SK-N-SH (cell line): ENCODE measurements at places on chromosomes 7 and 10.
A peak's percentile ranks its signal among the peaks of the same experiment; 100 is the strongest.

GRCh38 chr7:28003408-28003807, 177.2 kb downstream of the JAZF1 start:
- no peak for DNase-seq

DNA sequence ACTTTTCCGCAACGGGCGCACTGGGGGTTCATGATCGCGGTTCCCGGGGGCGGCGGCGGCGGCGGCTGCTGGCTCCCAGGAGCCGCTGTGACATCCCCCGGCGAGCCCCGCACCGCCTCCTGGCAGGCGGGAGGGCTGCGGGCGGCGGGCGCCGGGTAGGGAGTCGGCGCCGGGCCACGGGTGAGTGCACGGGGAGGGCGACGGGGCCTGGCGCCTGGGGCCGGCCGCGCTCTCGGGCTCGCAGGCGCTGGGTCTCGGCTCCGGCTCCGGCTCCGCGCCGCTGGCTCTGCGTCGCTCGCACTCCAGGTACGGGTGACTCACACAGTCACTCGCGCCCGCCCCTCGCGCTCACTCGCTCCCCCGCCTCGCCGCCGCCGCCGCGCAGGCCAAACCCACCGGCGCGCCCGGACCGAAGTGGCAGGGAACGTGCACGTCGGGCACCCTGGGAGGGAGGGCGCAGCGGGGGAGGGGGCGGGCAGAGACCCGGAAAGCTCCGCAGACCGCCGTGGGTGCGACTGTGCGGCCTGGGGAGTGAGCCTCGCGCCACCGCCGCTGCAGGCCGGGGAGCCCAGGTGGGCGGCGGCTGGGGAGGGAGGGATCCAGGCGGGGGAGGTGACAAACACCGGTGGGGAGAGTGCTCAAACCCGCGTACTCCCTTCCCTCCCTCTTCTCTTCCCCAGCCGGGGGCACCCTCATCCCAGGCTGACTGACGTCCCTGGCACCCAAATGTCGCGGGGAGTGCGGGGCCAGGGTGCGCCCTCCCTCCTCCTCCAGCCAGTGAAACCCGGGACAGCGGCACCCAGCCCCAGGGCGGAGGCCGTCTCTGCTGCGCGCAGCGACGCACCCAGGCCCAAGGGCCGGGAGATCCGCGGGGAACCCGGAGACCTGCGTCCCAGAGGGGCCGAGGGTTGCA, 276.9 kb upstream of the NEBL start:
- peak; percentile 88 for DNase-seq

- no peak for DNase-seq
These were observed 92.2 kb upstream of the DDC start for GRCh38 chr7:50657341-50657873.

GRCh38 chr7:157990881-157991250, 596.8 kb downstream of the PTPRN2 start:
- peak; percentile 74 for DNase-seq

DNA sequence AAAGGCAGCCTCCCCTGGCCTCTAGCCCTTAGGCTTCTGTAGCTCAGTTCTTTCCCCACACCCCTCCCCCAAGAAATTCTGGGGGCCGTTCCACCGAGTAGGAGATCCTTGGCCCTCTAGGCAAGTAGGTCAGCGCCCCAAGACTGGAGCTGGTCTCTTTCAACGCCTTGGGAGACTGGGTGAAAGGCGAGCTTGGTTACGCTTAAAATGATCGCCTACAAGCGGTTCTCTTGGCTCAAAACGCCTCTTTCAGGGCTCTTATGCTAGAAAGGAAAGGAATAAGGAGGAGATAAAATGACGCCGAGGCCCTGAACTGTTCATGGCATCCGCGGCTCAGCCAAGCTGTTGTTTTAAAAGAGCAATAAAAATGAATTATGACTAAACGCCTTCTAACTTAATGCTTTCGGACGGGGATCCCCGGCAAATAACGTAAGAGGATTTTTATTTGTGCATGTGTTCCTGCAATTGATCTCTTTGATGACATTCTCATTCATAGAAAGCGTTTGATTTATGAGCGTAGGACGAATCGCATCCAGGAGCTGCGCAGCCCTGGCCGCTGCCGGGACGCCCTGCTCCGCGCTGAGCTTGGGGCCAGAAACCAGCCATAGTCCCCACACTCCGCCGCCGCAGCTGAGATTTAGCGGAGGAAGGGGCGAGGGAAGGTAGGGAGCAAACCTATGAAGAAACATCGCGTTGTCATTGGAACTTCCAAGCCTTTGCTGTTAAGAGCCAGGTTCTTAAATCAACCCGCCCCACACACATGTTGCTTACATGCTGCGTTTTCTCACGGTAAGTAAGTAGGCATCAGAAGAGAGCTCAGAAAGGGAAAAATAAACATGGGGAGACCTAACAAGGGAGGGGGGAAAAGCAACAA, 3.0 kb upstream of the HOXA1 start:
- DNase-seq: no peak

GRCh38 chr7:45072131-45073030, 16.4 kb downstream of the NACAD start:
- DNase-seq: peak; percentile 65
